ENCODE measurements at places on chromosomes 4 and X.
A peak's percentile ranks its signal among the peaks of the same experiment; 100 is the strongest.

- no peak for DNase-seq
Observed at GRCh38 chr4:143253166-143253565, 68.4 kb downstream of the USP38 start.

DNA sequence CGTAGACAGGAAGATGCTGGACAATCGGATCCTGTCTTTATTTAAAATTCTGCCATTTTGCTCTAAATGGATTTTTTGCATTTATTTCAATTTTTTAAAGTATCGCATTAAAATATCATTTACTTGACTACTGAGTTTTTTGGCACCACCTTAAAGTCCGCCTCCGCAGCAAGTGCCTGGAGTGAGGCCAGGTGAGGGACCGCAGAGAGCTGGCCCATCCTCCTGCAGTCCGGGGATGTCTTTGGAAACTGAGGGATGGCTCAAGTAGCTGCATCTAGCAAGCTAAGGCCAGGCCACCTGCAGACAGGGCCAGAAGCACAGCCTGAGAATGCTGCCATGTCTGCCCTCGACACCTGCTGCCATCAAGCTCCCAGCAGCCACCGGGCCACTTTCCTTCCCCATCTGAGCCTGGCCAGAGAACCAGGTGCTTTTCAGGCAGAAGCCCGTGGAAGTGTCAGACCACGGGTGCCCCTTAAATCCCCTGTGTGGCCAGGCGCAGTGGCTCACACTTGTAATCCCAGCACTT is 69.6 kb downstream of the ABLIM2 start:
- DNase-seq: no peak

GRCh38 chr4:108024085-108024877 is 34.6 kb downstream of the HADH start:
- no peak for DNase-seq

- DNase-seq: no peak
Observed at GRCh38 chrX:13598877-13599276, 29.5 kb downstream of the EGFL6 start.

GRCh38 chr4:151014521-151015458 is at the start of gene LRBA:
TSS of gene LRBA (minus strand) at chr4:151015284. CDS start at chr4:151014642, 642 bp downstream.
- peak; percentile 83 for DNase-seq

DNA sequence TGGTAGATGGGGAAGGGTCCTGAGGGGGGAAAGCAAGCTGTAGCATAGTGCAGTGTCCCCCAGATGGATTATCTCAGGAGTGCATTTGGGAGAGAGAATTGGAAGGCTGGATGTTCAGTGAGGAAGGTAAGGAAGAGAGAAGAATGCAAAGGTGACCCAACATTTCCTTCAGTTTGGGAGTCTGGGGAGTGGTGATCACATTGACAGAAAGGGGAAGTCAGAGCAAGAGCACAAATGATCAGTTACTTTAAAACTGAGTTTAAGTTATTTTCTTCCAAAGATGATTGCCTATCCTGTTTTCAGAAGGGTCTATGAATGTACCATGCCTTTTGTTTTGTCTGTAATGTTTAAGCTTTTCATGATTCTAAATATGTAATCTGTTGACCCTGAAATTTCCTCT is 47.6 kb downstream of the ARHGAP10 start:
- DNase-seq: peak; percentile 15

Measured in germinal center (tissue), 1 donor.